ENCODE measurements at places on chromosomes 7 and 10. TPM values are rescaled to one million over a fixed set of nuclear protein-coding genes. Genes with fewer than 3 reads are reported as not detected.

DNA sequence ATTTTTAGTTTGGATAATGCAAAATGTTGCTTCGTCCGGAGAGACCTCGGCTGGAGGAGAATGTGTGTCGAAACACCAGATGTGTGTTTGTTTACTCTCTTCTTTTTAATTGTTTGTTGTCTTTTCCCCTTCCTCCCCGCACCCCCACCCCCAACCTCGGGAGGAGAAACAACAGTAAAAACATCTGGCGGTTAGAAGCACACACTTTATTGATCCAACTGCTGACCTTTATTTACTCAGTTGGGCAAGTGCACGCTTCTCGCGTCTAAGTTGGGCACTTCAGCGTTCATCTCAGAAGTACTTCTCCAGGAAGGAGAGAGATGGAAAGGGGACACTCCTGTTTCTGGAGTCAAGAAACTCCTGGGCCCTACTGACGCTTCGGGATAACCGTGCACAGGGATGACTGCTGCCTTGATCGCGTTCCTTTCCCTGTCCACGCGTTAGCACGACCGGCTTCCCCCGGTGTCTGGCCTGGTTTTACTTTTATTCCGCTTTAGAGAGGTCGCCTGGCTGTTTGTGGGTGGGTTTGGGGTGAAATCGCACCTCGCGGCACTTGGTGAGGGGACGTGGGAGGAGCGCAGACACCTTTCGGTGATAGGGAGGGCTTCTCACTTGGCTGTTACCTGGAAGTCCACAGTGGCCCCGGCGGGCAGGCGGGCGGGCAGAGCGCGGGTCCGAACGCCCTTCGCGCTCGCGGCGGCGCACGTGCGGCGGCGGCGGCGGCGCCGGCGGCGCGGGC, 168.3 kb upstream of the PPP1R3A start:
- no peak for DNase-seq

GRCh38 chr10:31011665-31012022, 20.0 kb downstream of the ZNF438 start:
- DNase-seq, result no peak

DNA sequence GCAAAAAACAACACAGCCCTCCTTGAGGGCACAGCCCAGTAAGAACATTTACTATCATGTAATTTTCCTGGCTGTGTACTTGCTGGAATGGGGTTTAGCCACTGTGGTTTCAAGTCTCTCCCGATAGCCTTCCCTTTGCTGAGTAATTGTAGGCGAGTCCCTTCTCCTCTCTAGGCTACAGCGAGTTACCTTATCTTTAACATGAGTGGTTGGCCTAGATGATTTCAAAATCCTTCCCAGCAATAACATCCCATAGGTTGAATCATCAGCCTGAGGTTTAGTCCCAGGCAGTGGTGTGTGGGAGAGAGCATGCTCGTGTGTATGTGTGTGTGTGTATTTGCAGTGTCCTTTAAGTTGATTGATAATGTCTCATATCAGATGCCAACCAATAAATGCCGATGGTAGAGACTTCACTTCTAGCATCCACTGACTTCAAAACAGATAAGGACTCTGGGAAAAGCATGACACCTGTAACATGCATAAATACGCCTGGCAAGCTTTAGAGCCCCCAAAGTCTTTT, 142.9 kb upstream of the ZMIZ1 start:
- DNase-seq, result no peak

DNA sequence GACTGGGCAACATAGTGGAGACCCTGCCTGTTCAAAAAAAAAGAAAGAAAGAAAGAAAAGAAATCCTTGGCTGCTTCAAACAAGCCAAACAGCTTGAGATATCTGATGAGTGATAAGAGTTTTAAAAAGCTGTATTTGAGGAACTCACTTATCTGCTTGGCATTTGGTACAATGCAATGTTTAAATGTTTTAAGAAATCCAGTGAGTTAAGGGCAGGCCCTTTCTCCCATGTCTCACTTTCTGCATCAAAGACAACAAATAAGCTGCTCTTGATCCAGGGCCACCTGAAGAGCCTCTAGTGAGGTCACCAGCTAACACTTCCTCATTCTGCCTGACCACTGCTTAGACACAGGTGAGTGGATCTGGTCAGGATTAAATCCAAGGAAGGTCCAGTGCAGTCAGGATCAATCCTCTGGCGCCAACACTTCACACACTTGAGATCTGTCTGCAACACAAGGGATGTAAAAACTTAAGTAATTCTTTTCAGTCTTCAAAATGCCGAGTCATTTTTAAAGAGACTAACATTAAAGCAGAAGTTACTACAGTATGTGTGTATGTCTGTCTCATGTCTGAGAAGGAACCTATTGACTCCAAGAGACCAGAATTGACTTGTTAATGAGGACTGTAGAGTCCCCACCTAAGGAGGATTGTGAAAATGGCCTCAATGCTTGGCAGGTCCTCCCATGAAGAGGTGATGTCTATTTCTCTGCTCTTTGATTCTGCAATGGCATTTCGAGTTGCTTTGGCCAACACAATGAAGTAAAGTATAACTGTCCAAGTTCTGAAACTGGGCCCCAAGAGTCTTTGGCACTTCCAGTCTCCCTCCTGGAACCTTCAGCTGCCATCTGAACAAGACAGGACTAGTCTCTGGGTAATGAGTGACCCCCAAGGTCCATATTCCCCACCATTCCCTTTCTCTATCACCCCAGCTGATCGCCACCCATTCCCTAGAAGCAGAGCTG, 43.1 kb downstream of the CREB3L2 start:
- no peak for DNase-seq

DNA sequence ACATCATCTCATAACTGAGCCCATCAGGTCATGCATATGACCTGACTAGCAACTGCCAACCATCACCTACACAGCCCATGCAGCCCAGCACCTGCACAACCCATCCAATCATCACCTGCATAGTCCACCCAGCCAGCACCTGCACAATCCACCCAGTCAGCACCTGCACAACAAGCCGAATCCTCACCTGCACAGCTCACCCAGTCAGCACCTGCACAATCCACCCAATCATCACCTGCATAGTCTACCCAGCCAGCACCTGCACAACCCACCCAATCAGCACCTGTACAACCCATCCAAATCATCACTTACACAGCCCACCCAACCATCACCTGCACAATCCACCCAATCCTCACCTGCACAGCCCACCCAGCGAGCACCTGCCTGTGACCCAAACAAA, 33.4 kb upstream of the WDFY4 start:
- DNase-seq, result no peak

DNA sequence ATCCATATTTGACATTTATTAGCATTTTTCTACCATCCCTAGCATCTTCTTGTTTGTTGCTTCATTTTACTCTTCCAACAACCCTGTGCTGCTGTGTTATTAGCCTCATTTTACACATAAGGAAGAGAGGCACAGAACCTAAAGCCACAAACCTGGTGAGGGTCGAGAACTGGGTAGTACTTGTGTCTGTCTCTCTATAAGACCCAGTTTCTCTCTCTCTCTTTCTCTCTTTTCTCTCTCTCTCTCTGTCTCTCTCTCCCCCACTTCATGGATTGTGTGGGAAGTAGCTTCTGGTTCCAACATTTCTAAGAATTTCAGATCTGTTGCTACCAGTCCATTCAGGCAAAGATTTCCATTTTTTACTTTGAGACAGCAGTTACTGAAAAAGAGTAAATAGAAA, 1.4 kb upstream of the FRA10AC1 start:
- no peak for DNase-seq

GRCh38 chr10:49418328-49418727, 22.4 kb upstream of the DRGX start:
- DNase-seq, result no peak

GRCh38 chr10:75905490-75905889, 474.1 kb downstream of the LRMDA start:
- DNase-seq, result no peak

DNA sequence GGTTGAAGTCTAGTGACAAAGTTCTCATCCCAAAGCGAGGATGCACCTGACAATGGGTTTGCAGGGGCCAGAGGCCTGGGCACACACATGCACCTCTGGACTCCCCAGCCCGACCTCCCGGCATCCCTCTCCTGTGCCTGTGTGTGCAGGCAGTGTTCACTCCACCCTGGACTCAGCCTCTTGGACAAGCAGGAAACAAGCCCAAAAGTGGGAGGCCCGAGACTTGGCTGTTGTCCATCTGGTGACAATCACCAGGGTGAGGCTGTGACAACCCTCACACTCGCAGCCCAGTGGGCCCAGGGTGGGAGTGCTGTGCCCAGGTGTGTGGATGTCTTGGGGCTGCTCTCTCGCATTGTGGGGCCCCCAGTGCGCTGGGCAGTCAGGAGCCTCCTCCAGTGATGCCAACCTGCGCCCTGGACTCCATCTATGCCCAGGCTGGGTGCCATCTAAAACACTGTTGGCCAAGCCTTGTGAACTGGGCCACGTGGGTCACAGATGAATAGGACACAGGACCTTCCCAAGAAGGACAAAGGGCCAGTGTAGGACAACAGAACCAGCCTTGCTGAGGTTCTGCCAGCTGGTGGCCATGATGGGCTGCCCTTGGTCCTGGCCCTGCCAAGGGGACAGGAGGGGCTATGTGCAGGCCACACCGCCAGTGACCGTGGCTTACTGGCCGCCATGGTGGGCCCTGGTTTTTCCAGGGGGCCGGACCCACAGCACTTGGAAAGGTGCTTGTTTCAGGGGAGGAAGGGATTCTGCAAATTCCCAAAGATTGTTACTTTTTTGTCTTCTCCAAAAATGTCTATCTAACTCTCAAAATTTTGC, 144.3 kb downstream of the TCERG1L start:
- no peak for DNase-seq

DNA sequence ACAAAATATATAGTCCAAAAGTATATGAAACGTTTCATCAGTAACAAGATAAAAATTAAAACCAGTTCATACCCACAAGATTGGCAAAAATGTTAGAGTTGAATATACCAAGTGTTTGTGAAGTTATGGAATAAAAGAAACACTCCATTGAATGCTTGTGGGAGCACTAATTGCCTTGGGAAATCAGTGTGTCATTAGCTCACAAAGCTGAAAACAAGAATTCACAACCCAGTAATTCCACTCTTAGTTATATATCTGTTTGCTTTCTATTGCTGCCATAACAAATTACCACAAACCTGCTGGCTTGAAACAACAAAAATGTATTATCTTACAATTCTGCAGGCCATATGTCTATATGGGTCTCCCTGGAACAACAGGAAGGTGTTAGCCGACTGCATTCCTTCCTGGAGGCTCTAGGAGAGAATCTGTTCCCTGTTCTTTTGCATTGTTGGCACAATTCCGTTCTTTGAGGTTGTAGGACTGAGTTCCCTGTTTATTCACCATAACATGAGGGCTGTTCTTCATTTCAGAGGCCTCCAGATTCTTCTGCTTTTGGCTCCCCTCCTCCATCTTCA, 45.7 kb downstream of the SEM1 start:
- no peak for DNase-seq

DNA sequence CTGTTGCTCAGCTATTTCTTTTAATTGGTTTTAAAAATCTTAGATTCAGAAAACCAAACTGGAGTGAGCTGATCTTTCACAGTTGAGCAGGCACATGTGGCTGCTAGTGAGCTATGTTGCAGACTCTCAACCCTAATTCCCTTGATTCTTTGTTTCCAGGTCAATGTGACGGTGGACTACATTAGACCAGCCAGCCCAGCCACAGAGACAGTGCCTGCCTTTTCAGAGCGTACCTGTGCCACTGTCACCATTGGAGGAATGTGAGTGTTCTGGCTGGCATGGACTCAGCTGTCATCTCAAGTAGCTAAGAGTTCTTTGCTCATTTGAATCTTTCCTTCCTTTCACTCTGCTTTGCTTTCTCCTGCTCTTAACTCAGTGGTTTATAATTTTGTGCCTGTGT, 187.1 kb downstream of the LRRC4 start:
- no peak for DNase-seq

GRCh38 chr7:149501651-149502050, 4.0 kb upstream of the ZNF746 start:
- no peak for DNase-seq

DNA sequence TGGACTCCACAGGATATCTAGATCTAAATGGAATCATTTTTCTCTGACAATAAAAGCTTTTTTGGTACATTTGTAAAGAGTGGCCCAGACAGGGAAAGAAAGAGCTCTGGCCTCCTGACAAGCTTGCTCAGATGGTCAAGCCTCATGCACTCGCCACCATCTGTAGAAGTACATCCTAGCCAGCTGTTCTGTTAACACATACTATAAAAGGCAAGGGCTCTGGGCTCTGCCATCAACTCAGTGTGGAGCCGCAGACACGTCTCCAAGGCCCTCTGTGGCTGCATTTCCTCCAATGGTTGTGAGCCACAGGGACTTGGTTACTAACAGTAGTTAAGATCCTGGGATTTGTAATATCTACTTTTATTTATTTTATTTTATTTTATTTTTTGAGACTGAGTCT, 70.8 kb upstream of the KDM7A start:
- no peak for DNase-seq

Gene IKZF1
- 3.5 TPM for polyA plus RNA-seq

Gene VENTX
- polyA plus RNA-seq, result 1.3 TPM

Gene RASA4B
- 19.9 TPM for polyA plus RNA-seq

Data from urinary bladder (tissue), 4 donors.